Left kidney (tissue), 8 donors: ENCODE measurements at places on chromosomes 5 and 9. TPM values are rescaled to one million over a fixed set of nuclear protein-coding genes. Genes with fewer than 3 reads are reported as not detected.
A peak's percentile ranks its signal among the peaks of the same experiment; 100 is the strongest.

DNA sequence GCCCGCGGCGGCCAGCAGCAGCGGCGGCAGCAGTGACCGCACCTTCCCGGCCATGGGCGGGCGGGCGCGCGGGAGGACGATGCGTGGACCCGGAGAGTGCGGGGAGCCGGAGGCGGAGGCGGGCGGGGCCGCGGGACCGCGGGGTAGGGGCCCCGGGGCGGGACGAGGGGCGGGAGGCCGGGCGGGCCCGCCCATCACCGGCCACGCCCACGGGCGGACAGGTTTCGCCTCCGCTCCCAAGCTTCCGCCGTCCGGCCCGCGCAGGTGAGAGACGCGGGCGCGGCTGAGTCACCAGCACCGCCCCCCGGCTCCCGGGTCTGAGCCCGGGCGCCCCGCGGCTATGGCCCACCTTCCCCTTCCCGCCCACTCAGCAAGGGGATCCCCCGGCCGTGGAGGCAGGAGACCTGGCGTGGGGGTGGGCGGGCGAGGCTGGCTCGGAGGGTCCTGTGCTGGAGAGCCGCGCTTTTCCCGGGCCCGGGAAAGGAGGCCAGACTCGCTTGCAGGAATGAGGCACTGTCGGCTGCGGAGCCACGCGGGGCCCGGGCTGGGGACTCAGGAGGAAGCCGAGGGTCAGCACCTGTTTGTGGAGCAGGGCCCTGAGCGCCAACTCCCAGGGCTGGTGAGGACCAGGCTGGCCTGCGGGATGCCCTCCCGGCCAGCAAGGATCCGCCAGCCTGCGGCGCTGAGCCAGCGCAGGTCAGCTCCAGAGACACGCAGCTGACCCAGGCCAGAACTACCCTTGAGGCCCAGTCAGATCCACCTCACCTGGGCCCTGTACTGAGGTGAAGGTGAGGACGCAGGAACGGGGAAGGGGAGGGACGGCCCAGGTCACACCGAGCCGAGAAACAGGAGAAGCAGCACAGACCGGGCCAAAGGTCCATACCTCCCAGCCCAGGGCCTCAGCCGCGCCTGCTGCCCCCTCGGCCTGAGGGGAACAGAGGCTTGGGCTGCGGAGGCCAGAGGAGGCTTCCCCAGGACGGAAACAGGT lies at the start of gene ENTPD2:
ENTPD2 (minus strand) TSS at position 118 of the 988 bp plus-strand sequence; CDS start at position 54, 64 bp downstream.
- no peak for DNase-seq

GRCh38 chr5:112876362-112876761 lies 15.3 kb downstream of the SRP19 start:
- DNase-seq: no peak

DNA sequence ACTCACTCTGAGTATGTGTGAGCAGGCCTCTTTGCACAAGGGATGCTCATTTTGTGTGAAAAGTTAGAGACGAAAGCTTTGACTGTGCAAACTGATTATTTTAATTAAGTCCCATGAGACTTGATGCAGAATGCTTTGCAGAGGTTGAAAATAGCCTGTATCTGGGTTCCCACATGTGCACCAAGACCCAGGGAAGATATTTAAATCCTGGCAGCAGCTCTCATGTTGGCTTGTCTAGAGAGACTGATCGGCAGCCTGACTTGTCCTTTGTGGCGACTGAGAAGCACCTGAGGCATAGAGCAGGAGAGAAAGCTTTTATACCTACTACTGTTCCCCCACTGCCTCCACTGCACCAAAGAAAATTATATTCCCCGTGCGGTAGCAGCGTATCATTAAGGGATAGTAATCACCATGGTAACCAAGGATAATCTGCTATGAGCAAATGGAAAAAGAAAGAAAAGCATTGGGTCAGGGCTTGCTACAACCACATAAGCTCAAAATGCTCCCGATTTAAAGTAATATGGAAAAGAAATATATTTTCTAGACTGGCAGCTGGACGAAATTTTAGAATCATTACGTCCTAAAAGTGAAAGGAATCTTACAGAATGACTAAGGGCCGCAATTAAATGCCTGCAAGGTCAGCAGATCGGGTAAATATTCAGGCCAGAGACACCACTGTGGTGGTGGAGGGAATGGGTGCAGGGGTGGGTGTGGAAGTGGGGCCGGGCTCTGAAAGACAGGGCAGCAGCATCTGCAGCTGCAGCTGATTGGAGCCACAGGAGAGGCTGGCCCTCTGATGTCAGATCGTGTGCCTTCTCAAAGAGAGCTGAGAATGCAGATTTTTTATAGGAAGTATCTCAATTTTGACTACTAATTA lies 135.3 kb upstream of the EPB41L4A start:
- DNase-seq: no peak

- DNase-seq: peak; percentile 3
These were observed 916 bp downstream of the SHLD3 start for GRCh38 chr5:65625743-65626142.

DNA sequence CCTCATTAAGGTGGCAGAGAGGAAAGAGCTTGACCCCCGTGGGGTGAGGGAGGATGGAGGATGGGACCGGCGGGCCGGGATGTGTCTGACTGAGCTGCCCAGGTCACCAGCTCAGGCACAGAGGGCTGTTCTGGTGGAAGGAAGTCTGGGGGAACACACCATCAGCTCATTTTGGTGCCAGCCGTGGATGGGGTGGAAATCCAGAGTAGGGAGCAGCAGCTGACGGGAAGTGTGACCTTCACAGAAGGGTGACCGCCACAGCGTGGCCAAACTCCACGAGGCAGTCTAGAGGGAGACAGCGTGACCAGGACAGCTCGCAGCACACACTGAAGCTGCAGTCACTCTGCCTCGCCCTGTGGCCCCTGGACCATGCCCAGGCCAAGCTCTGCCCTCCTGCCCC lies 45.3 kb upstream of the PHYKPL start:
- no peak for DNase-seq

- no peak for DNase-seq
These were observed 18.7 kb downstream of the ADAMTS13 start for GRCh38 chr9:133440874-133441273.

DNA sequence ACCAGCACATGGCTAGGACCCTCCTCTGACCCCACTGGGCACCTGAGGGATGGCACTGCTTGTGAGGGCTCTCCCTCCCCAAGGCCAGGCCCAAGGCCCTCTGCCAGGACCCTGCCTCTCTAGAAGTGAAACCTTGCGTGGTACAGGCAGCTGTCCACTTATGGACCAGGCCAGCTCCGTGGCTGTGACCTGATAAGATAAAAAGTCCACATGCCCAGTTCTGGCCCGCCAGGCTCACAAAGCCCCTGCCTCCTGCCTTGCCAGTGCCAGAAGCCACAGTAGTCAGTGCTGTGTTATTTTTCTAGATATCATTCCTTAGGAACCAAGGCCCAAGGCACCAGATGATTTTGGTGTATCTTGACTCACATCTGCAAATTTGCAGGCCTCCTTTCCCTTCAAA lies 14.0 kb upstream of the SPATA31E1 start:
- DNase-seq: no peak

DNA sequence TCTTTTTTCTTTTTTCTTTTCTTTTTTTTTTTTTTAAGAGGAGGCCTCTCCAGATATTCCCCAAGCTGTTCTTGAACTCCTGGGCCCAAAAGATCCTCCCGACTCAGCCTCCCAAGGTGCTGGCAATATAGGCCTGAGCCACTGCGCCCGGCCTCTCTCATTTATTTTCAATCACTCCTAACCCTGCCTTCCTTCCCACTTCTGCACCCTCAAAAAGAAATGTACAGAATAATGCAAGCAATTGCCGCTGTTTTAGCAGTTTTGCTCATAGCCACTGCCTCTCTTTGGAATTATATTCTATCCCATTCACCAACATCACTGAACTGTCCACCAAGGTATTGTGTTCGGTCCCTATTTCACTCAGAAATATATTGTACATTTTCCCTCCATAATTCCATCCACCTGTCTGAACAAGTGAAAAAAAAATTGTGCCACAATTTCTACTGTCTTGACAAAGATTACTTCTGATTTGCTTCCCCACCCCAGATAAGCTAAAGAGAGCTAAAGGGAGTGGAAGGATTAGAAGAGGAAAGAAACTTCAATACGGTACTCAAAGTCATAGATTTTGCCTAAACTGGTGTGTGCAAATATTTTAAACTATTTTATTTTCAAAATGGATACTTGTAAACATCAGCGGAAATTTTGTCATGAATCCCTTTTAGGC lies 1.9 kb downstream of the FNBP1 start:
- no peak for DNase-seq

GRCh38 chr5:11928909-11929308 lies 24.7 kb upstream of the CTNND2 start:
- no peak for DNase-seq

DNA sequence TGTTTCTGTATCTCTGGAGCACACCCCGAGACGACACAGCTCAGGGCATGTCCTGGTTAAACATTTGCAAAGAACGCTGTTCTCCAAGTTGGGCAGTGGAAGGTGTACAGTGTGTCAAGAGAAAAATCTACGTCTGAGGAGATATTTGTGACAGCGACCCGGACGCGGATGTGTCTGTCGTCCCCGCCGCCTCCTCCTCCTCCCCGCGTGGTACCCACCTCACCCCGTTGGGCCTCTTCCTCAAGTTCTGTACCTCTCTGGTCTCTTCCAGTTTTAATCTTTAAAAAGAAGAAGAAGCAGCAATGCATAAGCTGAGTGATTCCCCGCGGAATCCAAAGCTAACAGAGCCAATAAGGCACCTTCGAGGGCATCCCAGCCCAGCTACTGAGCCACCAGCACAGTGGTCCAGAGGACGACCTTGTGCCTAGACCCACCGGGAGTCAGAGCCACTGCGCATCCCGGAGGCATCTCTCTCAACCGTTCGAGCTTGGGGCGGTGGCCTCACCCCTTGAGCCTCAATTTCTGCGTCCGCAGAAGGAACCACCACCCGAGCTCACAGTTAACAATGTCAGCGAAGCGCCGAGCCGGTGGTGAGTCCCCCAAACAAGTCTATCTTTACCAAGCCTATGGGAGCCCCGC lies 467 bp downstream of the C9orf78 start:
- no peak for DNase-seq

Gene ANKDD1B
- 9.7 TPM for polyA plus RNA-seq

Gene ANKRD31
- polyA plus RNA-seq: 0.86 TPM

Gene FOXD4L6
- polyA plus RNA-seq: not detected
